SJSA1 (cell line): ENCODE measurements at places on chromosomes 3 and 15. TPM values are rescaled to one million over a fixed set of nuclear protein-coding genes. Genes with fewer than 3 reads are reported as not detected.

SLC9C1 gene
- not detected in 2 replicates for total RNA-seq

WDR49 gene
- not detected in 2 replicates for total RNA-seq

GMNC gene
- total RNA-seq: not detected in 2 replicates

CDHR4 gene
- total RNA-seq: not detected in 2 replicates

AMT gene
- 0.85 and 1.5 TPM in 2 replicates for total RNA-seq

RPL39L gene
- total RNA-seq: 29.4 and 55.7 TPM in 2 replicates

OXSM gene
- 6.2 and 12.2 TPM in 2 replicates for total RNA-seq

CKMT1B gene
- total RNA-seq: not detected in 2 replicates

SLC51A gene
- total RNA-seq: not detected in 2 replicates
